ENCODE measurements at places on chromosomes 6 and 20.

- no peak for DNase-seq
Observed at GRCh38 chr20:48478370-48478769, 349.4 kb downstream of the PREX1 start.

DNA sequence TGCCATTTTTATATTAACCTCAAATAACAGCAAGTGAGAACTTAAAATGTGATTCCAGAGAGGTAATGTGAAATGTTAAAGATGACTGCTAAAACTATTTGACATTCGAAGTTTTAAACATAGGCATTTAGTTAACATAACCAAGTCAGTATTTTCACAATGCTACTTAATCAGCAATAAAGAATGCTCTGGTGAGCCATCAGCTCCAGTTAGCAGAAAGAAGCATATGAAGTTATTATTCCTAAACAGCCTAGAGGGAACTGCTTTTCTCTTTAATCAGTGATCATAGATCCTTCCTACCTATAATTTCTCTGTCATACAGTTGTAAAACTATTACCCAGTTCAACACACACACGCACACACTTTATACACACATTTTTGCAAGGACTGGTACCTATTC lies 60.1 kb downstream of the MMS22L start:
- DNase-seq = no peak

- no peak for DNase-seq
Observed at GRCh38 chr6:24352434-24352833, 5.4 kb downstream of the DCDC2 start.

- DNase-seq = no peak
Observed at GRCh38 chr6:137033828-137034227, 10.9 kb downstream of the IL20RA start.

- no peak for DNase-seq
Observed at GRCh38 chr6:93163146-93163545, 256.2 kb downstream of the EPHA7 start.

- DNase-seq = no peak
Observed at GRCh38 chr20:22805219-22805618, 220.8 kb upstream of the FOXA2 start.

- DNase-seq = no peak
Observed at GRCh38 chr20:60085551-60086132, 127.4 kb downstream of the CDH26 start.

- DNase-seq = no peak
Observed at GRCh38 chr6:102398788-102399390, 1005.4 kb downstream of the GRIK2 start.

GRCh38 chr6:506508-506907 lies 115.0 kb downstream of the IRF4 start:
- no peak for DNase-seq

GRCh38 chr6:49633541-49633940 lies 3.1 kb downstream of the RHAG start:
- DNase-seq = no peak

DNA sequence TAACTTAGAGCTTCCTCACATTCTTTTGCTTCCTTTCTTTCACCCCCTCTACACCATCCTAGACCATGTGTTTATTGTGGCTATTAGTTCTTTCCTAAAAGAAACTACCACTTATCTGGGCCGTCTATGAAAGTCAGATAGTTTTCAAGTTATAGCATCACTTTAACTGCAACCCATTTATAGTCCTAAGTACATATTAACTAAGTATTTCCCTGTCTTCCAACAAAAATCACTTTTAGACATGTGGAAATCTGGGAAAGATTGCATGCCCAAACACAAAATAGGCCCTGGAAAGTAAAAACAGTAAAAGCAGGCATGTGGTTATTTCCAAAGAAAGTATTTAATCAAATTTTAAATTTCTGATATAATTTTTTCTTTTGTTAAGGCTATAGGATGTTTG lies 5.5 kb downstream of the MYLIP start:
- DNase-seq = no peak

- DNase-seq = no peak
Observed at GRCh38 chr6:152270301-152270925, 366.7 kb downstream of the SYNE1 start.

GRCh38 chr6:39054577-39055142 lies 6.1 kb downstream of the GLP1R start:
- DNase-seq = no peak

GRCh38 chr20:63101781-63102720 lies 95.3 kb upstream of the BHLHE23 start:
- no peak for DNase-seq

DNA sequence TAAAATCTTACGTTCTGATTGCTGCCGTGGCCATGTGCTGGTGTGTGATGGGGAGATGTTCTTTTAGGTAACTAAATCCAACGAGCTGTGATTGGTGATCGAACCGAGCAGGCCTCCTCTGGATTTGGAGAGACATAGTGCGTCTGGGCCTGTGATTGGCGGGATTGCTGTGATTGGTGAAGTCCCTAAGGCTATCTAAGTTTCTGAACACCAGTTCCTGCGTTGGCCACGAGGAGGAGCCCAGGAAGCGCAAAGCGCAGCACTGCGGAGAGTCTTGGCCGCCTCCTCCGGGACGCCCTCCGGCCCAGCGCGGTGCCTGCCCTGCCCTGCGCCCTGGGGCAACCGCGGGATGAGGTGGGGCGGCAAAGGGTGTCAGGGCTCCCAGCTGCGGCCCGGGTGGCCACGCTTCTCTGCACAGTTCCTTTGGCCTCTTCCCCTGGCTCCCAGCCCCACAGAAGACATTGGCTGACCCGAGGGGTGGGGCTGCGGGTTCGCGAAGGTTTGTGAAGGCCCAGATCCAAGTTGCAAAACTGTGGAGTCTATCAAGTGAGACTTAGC lies 33.0 kb downstream of the HNF4A start:
- peak; percentile 81 for DNase-seq

GRCh38 chr6:30664994-30665767 lies 7.6 kb downstream of the DHX16 start:
- no peak for DNase-seq

GRCh38 chr20:5590899-5591298 lies 159.3 kb upstream of the SHLD1 start:
- DNase-seq = no peak

DNA sequence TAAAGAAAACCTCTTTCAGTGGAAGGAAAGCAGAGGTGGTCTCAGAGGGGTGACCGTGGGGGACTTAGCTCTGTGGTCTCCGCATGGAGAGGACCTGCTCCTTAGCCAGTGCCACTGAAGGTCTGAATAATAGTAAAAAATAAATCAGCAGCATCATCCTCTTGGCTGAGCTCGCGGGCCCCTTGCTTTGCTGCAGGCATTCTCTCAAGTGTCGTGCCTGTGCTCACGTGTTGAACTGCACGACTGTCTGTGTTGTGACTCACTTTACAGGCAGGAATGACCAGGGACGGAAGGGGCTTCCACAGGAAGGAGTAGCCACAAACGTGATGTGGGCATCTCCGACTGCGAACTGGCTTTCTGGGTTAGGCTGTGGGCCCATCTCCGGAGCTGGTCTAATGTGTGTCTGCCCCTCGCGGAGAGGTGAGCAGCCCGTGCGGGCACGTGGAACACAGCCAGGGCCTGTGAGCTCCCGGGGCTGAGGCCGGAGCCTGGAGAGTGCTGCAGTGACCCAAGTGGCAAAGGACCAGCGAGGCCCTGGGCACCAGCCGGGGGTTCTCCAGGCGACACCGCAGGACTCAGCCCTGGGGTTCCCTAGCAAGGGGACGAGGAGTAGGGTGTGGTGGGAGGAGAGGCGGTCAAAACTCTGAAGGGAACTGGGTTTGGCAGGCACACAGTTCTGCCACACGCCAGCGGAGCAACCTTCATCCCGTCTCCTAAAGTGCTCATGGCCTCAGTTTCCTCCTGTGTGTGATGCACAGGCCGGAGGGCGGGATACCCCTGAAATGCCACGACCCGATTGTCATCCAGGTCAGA lies 89.2 kb downstream of the RAMACL start:
- DNase-seq = no peak

- DNase-seq = no peak
Observed at GRCh38 chr20:58392286-58392685, 3.3 kb downstream of the VAPB start.

DNA sequence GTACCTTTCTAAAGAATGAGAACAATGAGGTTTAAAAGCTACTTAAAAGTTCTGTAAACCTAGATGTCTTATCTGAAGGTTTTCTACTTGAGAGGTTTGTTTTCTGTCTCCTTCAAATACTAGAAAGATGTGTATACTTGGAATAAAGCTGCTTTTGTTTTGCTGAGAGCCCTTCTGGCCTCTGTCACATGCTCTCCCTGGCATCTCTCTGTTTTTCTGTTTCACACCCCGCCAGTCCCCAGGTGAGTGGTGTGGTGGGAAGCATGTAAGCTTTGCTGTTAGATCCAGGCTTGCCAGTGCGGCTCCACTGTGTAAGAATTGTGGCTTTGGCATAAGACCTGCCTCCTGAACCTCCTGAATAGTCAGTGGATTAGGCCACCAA lies 56.8 kb downstream of the SNX9 start:
- no peak for DNase-seq

- DNase-seq = no peak
Observed at GRCh38 chr6:87543696-87544473, 45.9 kb downstream of the RARS2 start.

DNA sequence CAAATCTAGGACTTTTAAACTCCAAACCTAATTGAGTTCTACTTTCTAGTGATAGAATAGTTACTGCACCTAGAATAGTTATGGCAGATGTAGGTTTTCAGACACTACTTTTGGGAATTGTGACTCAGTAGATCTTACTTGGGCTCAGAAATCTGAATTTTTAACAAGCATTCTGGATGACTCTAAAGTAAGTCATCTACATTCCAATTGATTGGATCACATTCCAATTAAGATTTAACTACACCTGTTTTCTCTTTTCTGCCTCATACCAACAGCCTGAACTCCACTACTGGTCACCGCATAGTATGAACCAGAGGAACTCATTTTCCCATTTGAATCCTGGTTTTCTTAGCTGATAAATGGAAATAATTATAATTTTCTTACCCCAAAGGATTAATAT lies 49.5 kb upstream of the TFAP2D start:
- DNase-seq = no peak

DNA sequence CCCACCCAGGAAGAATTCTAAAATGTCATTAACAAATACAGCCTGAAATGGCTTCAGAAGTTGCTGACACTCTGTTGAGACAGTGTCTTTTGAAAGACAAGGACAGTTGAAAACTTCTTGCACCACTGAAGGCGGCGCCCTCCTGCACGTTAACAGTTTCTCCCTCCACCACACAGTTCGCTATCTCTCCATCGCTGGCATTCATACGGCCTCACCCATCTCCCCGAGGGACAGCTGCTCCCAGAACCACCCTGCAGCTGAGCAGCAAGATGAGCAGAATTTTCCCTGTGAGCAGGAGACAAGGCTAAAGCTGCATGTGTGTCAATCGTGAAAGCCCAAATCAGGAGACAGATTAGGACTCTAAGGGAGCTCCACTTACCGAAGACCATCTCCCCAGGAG lies 113.3 kb downstream of the LY86 start:
- DNase-seq = no peak

- DNase-seq = no peak
Observed at GRCh38 chr6:91350146-91350908, 763.5 kb upstream of the MAP3K7 start.

- DNase-seq = no peak
Observed at GRCh38 chr6:35691027-35691824, 2.5 kb upstream of the FKBP5 start.

DNA sequence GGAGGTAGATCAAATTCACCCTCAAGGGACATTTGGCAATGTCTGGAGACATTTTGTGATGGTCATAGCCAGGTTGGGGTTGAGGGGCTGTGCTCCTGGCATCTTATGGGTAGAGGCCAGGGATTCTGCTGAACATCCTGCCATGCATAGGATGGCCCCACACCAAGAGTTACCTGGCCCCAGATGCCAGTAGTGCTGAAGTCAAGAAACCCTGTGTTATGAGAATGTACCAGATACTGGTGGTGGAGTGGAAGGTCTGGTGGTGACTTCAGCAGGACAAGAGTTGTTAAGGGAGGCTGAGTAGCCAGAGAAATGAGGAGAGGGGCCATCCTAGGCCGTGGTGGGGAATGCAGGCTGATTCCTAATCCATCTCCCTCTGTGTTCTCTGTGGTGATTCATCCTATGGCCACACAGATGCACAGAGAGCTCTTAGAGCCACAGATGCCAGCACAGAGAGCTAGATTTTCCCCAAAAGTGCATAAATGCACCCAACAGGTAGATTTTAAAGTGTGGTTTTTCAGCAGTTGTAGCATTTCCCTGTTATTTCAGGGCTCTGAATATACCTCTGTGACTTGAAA lies 43.6 kb downstream of the CDYL start:
- DNase-seq = no peak

DNA sequence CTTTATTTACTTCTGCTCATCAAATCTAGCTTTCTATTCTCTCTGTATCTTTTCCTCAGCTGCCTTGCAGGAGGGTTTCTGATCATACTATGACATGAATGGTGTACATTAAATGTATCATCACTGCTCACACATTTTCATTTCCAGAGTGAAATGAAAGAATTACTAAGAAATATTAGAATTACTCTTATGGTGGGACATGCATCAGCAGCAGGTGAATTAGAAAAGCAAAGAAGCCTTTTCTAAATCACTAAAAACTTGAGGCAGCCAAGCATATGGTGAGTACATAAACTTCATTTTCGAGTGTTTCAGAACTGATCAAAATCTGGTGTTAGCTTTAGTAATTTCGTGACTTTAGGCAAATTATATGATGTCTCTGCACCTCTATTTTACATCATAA lies 23.6 kb downstream of the IL17A start:
- DNase-seq = no peak

GRCh38 chr6:53162606-53163005 lies 14.0 kb upstream of the GCM1 start:
- DNase-seq = no peak

DNA sequence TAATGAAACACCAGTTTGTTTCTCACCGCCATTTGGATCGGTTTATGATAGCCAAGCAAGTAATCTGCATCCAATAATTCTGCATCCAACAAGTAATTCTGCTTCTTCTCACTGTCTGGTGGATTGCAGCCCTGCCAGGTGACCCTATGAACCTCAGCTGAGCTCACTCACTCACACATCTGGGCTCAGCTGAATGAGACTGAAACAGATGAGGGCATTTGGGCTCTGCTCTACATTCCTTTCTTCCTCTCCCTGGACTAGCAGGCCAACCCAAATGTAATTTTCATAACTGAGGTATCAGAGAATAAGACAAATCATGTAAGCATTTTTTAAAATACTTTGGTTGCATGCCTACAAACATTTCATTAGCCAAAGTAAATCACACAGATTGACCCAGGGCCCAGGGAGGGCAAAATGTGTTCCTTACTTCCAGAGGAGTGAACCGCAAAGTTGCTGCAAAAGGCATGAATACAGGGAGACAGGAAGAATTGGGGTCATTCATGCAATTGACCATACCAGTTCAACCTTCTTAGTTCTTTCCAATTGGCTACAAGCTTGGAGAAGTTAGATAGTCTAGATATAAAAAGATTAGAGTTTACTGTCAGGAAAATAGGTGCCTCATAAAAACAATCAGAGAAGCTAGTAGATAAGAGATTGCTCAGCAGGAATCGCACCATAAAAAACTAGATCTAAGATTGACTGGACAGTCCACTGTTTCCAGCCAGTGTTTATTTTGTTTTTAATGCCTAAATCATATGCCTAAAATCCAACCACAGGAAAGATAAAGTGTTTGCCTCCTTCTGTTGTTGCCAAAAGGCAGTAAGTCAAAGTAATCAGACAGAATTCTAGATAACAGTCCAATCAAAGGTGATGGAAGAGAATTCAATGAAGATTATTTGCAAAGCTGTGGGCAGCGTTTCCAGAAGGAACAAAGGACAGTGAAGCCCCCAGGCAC lies 43.7 kb downstream of the CBLN4 start:
- DNase-seq = no peak

All from NCI-H446 (cell line).